ENCODE measurements at places on chromosomes 4 and X.

- DNase-seq: no peak
Observed at GRCh38 chr4:110638089-110638746, 15.3 kb upstream of the PITX2 start.

- DNase-seq: no peak
Observed at GRCh38 chr4:154616731-154617130, 4.3 kb upstream of the FGG start.

- no peak for DNase-seq
Observed at GRCh38 chrX:42978655-42979379, 200.9 kb upstream of the PPP1R2C start.

DNA sequence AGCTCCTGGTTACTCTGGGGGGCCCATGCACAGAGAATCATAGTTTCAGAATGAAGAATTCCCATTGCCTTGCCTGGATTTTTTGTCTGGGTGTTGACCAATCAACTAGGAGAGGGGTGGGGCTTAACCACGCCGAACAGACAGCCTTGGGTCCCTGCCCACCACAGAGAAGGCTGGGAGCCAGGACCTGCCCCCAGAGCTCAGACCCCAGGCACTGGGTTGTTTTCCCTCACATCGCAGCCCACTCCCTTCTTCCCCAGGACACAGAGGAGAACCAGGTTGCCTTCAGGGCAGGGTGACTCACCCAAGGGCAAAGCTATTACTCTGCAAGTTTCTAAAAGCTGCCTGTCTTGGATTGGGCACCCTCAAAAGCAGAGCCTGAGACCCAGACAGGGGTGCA lies 23.3 kb upstream of the CRMP1 start:
- DNase-seq: no peak

DNA sequence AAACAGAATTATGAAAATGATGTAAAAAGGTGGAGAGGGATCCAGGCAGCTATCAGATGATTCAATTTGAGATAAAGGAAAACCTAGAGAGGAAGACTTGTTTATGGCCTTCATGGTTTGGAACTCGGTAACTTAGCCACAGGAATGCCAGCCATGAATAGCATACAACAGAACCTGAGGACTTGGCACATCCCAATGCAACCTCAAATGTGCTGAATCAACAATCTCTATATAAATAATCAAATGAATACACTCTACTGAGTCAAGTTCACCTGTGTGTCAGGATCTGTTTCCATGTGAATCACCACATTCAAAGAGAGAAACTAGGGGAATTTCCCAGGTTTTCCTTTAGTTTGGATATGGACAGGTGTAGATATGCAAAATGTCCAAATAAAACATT lies 86.9 kb downstream of the MBNL3 start:
- no peak for DNase-seq

- no peak for DNase-seq
Observed at GRCh38 chrX:150635952-150636351, 57.2 kb upstream of the MTMR1 start.

DNA sequence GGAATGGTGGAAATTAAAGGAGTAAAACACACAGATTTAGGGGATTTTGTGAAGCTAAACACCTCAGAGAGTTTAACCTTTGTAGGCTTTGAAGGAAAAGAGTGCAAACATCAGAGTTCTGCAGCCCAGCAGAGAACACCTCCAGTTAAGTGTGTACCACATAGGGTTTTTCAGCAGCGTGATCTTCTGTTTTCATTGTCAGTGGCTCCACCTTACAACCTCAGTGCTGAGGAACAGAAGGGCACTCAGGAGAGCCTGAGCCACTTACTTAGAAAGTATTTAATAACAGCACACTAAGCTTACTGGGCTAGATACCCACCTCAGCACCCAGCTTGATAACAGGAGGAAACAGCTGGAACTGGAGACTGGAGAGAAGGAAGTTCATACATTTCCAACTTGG lies 2.0 kb upstream of the FBXW7 start:
- no peak for DNase-seq

GRCh38 chrX:38626296-38626695 lies 65.0 kb downstream of the TSPAN7 start:
- no peak for DNase-seq

DNA sequence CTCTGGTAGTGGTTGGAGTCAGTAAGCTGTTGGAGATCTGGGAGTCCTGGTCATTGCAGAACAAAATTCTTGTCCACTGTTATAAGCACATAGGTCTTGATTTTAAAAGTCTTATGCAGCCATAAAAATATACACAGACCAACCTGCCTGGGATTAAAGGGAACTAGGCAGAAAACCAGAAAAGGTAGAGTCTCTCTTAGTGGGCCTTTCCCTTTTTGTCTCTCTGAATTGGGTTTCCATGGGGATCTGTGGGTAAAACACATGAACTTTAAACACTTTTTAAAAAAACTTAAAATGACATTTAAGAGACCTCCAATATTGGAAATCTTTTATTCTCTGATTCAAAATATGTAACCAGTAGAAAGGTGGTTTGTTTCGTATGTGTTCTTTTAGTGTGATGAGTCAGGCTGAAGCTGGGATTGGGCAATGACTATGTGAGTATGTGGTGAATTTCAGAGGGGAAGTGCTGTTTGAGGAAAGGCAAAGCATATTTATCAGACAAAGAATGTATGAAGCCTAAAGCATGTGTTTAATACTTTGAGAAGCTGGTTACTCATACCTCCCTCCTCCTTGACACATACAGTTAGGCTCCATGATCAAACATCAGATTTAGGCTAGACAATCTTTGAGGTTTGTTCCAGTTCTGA lies 29.6 kb downstream of the SLC16A2 start:
- no peak for DNase-seq

DNA sequence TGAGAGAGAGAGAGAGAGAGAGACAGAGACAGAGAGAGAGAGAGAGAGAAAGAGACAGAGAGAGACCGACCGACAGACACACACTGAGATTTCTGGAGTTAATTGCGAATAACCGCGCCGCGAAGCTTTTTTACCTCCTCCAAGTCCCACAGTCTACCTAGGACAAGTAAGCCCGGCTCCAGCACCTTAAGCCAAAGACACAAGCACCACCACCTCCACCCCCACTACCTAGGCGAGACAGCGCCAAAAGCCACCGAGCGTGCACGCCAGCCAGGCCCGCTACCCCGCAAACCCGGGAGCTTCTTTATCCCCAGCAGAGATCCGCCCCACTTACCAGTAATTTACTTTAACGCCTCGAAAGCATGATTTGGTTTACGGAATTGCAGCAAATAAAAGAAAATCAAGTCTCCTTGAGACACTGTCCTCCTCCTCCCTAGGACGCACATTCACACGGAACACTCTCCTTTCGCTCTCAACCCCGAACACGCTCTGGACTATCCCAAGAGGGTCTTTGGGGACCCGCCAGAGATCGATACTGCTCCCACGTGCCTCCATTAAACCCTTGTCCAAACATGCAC lies 649.6 kb upstream of the DIPK2B start:
- no peak for DNase-seq

GRCh38 chr4:171710743-171711142 lies 102.5 kb upstream of the GALNTL6 start:
- DNase-seq: no peak

All from right renal cortex interstitium (tissue), 3 donors.